Renal cortical epithelial cell (primary cell): ENCODE measurements at places on chromosomes 11 and 22.

DNA sequence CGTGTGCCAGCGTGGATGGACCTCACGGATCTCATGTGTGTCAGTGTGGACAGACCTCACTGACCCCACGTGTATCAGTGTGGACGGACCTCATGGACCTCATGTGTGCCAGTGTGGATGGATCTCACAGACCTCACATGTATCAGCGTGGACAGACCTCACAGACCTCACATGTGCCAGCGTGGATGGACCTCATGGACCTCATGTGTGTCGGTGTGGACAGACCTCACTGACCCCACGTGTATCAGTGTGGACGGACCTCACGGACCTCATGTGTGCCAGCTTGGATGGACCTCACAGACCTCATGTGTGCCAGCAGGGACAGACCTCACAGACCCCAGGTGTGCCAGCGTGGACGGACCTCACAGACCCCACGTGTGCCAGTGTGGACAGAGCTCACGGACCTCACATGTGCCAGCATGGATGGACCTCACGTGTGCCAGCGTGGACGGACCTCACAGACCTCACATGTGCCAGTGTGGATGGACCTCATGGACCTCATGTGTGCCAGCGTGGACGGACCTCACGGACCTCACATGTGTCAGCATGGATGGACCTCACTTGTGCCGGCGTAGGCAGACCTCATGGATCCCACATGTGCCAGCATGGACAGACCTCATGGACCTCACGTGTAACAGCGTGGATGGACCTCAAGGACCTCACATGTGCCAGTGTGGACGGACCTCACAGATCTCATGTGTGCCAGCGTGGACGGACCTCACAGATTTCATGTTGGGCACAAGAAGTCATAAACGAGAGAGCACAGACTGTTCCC is 18.2 kb downstream of the TTLL8 start:
- DNase-seq: no peak

GRCh38 chr22:50076646-50077535 is 8.3 kb downstream of the MLC1 start:
- no peak for DNase-seq

GRCh38 chr11:102933627-102934026 is 21.9 kb downstream of the MMP13 start:
- DNase-seq: no peak

GRCh38 chr11:57429946-57430345 is 3.0 kb upstream of the SLC43A3 start:
- no peak for DNase-seq

DNA sequence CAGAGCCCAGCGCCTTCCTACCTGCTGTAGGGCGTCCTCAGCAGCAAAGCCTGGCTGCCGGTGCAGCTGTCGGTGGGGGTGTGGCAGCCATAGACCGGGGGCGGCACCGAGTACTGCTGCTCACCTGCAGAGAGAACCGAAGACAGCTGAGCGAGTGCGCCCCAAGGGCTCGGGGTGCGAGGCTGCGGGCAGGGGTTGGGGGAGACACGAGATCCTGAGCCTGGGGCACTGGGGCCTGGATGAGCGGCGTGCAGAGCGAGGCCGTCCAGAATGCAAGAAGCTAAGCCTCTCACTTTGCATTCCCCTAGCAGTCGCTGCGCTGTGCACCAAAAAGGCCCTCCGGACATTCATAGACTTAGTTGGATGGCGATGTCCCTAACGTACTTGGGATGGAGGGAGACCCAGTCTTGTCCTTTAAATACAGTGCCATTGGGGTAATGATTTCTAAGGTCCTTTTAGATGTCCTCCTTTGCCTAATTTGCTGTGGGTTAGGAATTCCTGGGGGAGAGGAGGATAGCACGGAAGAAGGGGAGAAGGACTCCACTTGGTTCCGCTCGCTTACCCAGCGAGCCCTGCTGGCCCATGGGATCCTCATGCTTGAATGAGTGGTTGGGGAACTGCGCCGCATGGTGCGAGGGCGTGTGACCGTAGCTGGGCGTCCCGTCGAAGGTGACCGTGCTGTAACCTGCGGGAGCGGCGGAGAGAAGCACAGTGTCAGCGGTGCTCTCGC is 7.2 kb downstream of the WT1 start:
- DNase-seq: no peak
